Right lobe of liver (tissue), 6 donors: ENCODE measurements at places on chromosomes 3 and 15.

DNA sequence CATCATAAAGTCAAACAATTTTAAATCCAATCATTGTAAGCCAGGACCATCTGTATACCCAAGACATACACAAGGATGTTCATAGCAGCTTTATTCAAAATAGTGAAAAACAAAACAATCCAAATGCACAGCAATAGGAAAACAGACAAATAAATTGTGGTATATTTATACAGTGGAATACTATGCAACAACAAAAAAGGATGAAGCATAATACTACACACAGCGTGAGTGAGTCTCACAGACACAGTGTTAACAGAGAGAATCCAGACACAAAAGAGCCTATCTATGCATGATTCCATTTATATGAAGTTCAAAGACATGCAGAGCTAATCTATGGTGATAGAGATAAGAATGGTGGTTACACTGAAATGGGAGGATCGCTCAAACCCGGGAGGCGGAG is 5.6 kb upstream of the MUC20 start:
- DNase-seq, result no peak

DNA sequence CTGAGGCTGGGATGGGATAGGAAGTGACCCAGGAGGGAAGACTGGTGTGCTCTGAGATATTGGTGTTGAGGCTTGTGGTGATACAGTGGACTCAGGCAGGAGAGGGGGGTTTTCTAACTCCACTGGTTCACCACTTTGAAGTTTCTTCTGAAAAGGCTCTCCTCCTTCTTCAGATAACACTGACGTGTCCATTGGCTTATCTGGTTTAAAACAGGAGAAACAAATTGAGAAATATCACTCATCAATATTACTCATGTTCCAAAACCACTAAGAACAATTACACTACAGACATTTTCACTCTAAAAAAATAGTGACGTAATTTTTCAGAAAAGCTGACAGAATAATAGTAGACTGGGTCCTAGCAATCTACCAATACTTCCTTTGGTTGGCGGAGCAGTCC is 23.1 kb downstream of the TP53BP1 start:
- no peak for DNase-seq

- DNase-seq, result no peak
Measured at GRCh38 chr15:101037090-101037830, 118.1 kb downstream of the LRRK1 start.

- no peak for DNase-seq
Measured at GRCh38 chr3:15983232-15983631, 185.5 kb upstream of the ANKRD28 start.

GRCh38 chr15:58387130-58387529 is 44.7 kb upstream of the LIPC start:
- DNase-seq, result no peak

DNA sequence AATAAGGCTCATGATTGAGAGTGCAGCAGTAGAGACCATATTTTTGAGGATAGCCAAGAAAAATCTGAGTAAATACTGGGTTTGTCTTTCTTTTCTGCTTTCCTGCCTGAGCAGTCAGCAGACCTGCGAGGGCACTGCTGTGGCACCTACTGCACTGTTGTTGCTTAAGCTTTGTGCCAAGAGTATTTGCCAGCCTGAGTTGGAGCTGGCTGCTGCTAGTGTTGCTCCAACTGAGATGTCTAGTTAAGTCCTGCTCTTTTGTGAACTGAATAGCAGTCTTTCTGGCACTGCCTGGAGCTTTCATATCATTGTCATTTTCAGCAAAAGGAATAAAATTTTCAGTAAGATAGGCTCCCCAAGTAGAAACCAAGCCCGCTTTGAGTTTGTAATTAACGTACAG is 214.5 kb upstream of the P2RY1 start:
- peak; percentile 51 for DNase-seq

DNA sequence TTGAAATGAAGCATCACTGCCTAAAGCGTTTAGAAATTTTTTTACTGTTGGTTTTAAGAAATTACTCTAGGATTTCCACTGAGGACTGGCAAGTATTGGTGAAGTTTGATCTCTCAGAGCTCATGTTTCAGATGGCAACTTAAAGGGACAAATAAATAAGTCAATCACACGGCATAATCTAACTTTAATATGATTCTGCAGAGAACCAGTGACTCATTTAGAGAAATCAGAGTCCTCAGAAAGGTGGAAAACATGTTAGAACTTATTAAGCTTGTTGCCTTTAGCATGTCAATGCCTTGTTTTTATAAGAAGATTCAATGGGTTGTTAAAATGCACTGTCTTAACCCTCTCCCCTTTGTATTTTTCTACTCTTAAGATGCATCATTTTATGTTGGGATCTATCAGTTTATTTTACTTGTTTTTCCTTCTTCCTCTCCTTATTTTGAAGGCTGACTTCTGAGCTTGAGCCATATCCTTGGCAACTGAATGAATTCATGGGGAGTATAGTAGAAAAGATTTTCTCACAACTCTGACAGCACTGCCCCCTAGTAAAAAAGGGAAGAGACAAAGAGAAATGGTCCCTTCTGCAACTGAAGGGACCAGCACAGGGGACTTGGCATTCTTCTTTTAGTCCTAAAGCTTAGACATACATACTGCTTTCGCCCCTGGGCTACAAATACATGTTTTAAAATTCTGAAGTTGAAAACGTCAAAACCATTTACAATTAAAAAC is 431.2 kb downstream of the LPP start:
- no peak for DNase-seq

GRCh38 chr3:139020036-139020867 is 474 bp downstream of the PRR23B start:
- no peak for DNase-seq

- no peak for DNase-seq
Measured at GRCh38 chr3:195253923-195254432, 17.0 kb downstream of the XXYLT1 start.

GRCh38 chr15:35013370-35013769 is 25.3 kb upstream of the ZNF770 start:
- DNase-seq, result no peak
